Cortex of kidney (tissue), 1 donor: ENCODE measurements at places on chromosomes 11 and 22.

GRCh38 chr11:105092256-105093239 lies 47.0 kb downstream of the CARD18 start:
- DNase-seq, result no peak

- DNase-seq, result no peak
Observed at GRCh38 chr11:1060410-1060809, 14.3 kb upstream of the MUC2 start.

GRCh38 chr11:99376463-99376862 lies 355.7 kb downstream of the CNTN5 start:
- no peak for DNase-seq

- no peak for DNase-seq
Observed at GRCh38 chr11:106087815-106088435, 10.5 kb downstream of the AASDHPPT start.

DNA sequence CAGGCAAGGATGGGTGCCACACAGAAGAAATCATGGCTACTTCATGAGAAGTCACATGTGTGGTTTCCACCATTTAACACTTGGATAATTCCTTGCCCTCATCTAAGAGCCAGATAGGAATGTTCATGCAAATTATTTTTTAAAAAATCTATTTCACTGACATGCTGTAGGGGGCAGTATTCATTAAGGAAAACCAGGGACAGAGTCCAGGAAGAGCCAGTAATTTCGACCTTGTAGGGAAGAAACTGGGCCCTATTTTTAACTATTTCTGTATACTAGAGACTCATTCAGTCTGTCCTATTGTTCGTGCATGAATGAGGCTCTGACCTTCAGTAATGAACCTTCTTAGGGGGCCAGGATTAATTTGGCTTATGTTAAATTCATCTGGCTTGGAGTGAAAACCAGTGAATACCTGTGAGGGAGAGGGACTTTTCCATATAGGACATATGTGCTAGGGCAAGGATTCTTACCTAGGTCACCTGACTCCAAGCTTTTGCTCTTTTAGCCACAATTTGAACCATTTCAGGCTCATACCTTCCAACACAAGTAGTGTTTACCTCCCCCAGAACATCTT lies 192.7 kb downstream of the NAV2 start:
- DNase-seq, result no peak

DNA sequence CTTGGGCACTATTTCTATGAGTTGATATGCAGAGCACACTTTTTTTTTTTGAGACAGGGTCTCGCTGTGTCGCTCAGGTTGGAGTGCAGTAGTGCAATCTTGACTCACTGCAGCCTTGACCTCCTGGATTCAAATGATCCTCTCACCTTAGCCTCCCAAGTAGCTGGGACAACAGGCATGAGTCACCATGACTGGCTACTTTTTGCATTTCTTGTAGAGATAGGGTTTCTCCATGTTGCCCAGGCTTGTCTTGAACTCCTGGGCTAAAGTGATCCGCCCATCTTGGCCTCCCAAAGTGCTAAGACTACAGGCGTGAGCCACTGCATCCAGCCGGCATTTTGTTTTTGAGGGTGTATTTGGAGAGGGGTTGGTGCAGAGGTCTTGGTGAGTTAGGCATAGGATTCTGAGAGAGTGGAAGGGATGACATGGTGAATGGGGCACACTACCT lies 29.9 kb upstream of the MTCH2 start:
- no peak for DNase-seq

GRCh38 chr22:48748113-48748859 lies 1079.4 kb downstream of the BRD1 start:
- DNase-seq, result no peak

DNA sequence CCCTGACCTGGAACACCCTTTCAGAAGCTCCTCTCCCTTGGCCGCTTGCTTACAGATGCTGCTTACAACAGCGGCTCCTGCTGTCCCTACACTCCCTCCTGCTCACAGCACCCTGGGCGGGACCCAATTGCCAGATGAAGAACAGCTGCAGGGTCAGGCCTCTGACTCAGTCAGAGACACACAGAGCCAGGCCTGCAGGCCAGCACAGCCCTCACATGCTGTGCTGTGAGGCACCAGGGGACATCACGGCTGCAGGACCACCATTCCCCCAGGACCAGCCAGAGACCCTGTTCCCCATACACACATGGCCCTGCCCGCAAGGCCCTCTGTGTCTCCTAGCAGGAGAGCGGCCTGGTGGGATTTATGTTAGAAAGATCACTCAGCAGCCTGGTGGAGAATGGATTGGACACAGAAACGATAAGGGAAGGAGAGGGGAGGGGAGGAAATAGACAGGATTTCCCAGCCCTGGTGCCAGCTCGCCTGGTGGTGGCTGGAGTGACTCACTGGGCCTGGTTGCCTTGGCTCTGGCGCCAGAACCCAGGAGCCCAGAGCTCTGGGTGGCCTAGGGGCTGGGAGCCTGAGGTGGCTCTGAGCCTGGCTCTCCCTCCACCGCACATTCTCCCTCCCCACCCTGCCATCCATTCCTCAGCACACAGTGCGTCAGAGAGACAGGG lies 6.7 kb downstream of the CAPN5 start:
- no peak for DNase-seq

GRCh38 chr22:20427945-20428417 lies 9.6 kb downstream of the SCARF2 start:
- DNase-seq, result no peak
